Activated naive CD4-positive, alpha-beta T cell treated with anti-CD3 and anti-CD28 coated beads, Interleukin-2, amount 50 U/mL, for 72 hours (primary cell): ENCODE measurements at places on chromosomes 5 and 9.

GRCh38 chr5:176870110-176870591, 29.0 kb downstream of the HK3 start:
- DNase-seq: no peak

- DNase-seq: no peak
These were observed 65.6 kb upstream of the RUFY1 start for GRCh38 chr5:179484761-179485160.

GRCh38 chr9:118522093-118523028, 818.2 kb downstream of the TLR4 start:
- peak; percentile 28 for DNase-seq

DNA sequence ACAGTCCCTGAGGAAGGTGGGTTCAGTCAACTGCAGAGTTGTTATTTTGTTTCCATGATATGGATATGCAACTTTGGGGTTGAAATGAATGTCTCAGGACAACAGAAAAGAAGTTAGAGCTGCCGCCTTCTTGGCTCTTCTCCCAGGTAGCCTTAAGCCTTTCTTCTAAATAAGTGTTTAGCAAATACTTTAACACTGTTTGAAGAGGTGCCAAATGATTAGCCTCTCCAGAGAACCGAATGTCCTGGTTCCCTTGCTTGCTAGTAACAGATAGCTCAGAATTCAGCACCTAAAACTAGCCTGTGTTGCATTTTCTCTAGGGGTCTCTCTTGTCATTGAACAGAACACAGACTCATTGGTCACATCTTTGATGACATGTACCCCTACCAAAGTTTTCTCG, 127.7 kb upstream of the PIK3R1 start:
- DNase-seq: no peak

DNA sequence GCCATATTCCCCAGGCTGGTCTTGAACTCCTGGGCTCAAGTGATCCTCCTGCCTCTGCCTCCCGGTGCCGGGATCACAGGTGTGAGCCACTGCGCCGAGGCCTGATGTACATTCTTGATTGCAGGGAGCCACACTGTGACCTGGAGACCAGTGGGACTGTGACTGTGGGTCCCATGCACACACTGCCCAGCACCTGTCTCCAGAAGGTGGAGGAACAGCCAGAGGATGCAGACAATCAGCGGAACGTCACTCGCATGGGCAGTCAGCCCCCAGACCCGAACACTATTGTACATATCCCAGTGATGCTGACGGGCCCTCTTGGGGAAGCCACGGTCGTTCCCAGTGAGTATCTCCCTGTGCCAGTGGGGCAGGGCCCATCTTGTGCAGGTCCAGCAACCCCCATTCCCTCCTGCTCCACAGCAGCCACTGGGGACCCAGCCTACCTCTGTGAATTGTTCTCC, 147.3 kb downstream of the CACNA1B start:
- DNase-seq: no peak

DNA sequence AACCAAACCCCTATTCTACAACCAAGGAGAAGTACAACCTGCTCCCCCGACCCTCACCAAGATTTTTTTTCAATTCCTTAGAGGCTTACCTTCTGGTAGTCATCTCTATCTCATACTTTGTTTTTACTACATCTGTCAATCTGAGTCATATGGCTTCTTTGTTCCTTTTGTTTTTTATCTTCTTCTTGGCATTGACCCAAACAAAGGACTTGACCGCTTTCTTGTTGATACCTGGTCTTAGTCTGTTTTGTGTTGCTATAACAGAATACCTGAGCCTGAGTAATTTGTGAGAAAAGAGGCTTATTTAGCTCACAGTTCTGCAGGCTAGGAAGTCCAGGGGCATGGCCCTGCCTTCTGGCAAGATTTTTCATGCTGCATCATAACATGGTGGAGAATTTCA, 352.7 kb downstream of the MLLT3 start:
- DNase-seq: no peak
